ENCODE measurements at places on chromosomes 2 and 18.

- DNase-seq: no peak
Observed at GRCh38 chr2:49002750-49003149, 151.6 kb downstream of the FSHR start.

DNA sequence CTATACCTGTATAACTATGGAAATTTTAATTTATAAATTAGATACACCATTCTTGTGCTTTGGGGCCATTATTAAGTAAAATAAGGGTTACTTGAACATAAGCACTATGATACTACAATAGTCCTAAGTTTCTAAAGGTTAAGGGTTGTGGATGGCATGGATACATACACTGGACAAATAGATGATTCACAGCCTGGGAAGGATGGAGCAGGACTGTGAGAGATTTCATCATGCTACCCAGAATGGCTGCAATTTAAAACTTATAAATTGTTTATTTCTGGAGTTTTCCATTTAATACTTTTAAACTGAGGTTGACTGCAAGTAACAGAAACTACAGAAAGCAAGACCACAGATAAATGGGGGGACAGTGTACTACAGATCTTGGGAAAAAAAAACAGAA, 295.8 kb upstream of the ZNF804A start:
- DNase-seq: no peak

GRCh38 chr2:237195396-237196120, 109.9 kb downstream of the COPS8 start:
- DNase-seq: no peak

- peak; percentile 91 for DNase-seq
Observed at GRCh38 chr2:9703085-9703678, 72.4 kb upstream of the YWHAQ start.

- no peak for DNase-seq
Observed at GRCh38 chr2:74658516-74658915, 4.5 kb downstream of the SEMA4F start.

DNA sequence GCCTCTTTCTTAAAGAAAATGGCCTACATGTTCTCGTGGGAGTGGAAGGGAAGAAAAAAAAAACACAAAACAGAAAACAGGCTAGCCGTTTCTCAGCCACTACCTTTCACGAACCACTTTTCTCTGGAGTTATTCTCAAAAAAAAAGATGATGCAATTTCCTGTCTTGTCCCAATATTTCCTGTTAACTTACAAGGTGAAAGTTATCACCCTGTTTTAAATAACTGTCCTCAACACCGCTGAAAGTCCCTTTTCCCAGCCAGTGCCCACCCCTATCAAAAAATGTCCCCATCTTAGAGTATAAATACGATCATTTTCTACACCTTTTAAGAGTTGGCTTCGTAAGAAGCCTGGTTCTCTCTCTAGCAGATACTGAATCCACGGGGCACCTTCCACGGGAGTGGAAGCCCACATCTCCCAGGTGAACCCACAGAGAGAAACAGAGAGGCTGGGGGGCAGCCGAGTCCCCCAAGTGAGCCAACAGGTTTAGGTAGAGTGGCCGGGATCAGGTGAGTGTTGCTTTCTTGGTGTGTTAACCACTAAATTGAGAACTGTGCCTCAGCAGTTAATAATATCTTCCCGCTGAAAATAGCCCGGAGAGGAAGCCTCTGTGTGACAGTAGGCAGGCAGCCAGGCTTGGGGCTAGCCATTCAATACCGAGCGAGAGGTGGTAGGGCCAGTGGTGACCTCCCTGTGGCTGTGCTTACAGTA, 15.9 kb downstream of the SMAD7 start:
- no peak for DNase-seq

DNA sequence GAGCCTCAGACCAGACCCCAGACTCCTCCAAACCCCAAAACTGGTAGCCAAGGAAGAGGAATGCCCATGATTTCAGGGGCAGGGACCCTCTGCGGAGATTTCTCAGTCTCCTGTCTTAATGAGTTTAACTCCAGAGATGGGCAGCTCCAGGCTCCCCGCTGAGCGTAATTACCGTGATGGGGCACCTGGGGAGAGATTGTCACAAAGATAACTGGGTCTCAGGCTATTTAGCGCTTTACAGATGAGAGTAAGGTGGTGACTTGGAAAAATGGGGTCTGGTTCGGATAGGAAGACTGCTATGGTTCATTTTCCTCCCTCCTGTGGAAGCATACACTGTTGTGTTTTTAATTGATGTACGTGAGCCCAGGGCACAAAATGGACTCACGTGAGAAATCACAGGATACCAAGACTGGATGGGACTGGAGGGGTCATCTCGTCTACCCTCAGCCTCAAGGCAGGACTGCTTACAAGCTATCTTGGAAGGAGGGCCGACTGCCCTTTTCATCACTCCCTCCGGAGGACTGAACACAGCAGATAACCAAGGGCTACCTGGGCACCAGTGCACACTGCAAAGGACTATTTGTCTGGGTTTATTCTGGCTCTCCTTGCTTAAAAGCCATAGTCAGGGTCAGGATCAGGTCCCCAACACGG, 427.8 kb downstream of the ZNF521 start:
- no peak for DNase-seq

GRCh38 chr2:165373278-165374010, 96.1 kb upstream of the CSRNP3 start:
- DNase-seq: no peak

- peak; percentile 3 for DNase-seq
Observed at GRCh38 chr2:4047961-4048891, 344.9 kb downstream of the DCDC2C start.

Measured in activated naive CD4-positive, alpha-beta T cell treated with Interleukin-2 at 50 U/mL for 16 hours (primary cell).